ENCODE measurements at places on chromosomes 16 and 17.

DNA sequence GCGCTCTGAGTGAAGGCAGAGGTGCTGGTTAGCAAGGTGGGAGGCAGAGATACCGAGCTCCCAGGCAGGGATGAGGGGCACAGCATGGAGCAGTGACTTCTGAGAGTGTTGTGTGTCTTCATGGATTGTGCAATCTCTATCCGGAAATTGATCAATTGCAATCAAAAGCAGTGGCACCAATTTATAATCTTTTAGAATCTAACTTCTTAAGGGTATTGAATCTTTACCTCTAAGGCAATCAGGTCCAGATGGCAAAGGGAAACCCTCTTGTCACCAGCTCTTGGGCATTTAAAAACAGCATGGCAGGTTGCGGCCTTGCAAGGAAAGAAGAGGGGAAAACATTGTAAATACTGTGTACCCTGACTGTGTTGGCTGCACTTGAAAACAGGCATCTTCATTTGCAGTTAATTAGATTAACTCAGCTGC lies 58.0 kb upstream of the MRTFB start:
- DNase-seq = no peak

DNA sequence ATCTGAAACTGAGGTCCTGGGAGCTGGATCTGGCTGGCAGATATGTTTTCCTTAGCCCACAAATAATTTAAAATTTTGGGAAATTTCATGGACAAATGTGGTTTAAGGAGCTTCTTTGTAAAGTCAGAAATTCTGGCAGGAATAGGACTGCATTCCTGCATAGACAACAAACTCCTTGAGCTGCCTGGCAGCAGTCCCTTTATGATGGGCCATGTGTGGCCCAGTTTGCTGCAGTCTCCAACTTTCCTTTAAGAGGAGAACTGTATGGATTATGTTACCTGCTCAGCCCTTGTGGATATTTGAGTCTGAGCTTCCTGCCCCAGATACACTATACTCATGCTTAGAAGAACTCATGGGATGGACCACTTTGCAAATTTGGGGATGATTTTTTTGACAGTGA lies 48.5 kb upstream of the HS3ST2 start:
- no peak for DNase-seq

- DNase-seq = no peak
Measured at GRCh38 chr16:82082543-82083244, 47.6 kb downstream of the HSD17B2 start.

DNA sequence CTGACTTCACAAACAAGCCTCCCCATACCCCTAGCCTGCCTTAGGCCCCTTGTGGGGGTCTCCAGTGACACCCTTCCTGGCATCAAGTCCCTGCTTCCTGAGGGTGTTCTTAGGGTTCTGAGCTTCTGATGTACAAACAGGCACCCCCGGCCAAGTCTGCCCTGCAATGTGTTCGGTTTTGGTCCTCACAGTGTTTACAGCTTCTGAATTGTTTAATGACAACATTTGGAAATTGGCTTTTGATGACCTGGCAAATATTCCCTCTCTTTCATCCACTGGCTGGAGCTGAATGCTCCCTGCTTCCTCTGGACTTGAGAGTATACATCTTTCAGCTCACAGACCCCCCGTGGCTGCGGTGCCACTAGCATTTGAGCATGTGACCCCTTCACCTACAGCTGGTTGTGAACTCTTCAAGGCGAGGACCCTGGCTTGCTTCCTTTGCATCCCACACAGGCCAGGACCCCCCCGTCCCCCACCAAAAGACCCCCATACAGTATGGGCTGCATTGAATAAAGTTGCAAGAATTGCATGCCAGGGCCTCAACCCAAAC lies 180.8 kb downstream of the KATNIP start:
- no peak for DNase-seq

DNA sequence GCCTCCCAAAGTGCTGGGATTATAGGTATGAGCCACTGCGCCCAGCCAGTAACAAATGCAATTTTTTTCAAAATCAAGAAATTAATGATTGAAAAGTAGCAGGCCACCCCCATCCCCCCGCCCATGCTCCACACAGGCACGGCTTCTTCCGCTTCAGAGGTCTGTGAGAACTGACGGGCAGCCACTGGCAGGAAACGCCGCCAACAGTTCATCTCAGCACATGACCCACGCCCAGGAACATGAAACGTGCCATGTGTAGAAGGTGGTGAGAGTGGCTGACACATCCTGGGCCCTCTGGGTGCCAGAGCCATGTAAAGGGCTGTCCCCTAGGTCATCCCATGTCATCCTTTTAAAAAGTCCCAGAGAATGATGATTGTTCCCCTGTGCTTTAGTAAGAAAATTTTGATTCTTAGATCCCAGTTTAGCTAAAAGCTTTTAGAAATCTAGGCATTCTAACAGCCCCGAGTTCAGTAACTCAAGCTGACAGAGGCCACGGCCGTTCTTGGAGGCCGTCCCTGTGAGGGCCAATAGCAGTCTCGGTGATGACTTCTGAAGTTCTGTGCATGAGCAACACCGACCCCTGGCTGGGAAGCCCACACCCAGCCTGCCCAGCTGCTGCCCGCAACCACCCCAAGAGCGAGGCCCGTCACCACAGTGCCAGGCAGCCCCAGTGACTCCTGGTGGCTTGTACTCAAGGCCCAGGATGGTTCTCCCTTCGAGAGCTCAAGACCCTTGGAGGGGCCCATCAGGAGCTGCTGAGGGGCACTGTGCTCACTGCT lies 52.1 kb downstream of the KLHDC4 start:
- peak; percentile 80 for DNase-seq

DNA sequence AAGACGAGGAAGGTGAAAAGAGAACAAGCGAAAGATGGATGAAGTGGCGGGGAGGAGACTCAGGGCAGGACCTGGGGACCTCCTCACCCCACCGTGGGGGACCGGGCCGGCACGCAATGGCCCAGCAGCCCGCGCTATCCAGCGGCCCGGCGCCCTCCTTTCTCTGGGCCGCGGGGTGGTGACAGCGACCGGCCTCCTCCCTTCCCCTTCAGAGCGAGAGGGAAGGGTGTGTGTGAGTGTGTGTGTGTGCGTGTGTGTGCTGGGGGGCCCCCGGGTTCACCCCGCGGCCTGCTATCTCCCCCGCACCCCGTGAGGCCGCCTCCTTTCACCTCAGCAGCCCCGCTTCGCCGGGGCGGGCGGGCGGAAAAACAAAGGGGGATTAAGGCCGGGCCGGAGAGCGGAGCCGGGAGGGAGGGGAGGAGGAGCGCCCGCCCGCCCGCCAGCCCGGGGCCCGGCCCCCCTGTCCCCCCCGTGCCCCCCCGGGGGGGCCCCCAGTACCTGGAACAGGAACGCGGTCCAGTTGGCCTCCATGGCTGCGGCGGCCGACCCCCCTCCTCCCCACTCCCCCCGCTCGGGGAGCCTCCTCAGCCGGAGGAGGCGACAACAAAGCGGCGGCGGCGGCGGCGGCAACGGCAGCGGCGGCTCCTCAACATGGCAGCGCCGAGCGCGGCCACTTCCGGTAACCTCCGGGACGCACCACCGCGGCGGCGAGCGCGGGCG lies at the start of gene VEZF1:
Gene VEZF1, minus strand, starts transcription at position 674 of the 720 bp plus-strand sequence. Its CDS starts 143 bp downstream, at position 531.
- DNase-seq = peak; percentile 82

DNA sequence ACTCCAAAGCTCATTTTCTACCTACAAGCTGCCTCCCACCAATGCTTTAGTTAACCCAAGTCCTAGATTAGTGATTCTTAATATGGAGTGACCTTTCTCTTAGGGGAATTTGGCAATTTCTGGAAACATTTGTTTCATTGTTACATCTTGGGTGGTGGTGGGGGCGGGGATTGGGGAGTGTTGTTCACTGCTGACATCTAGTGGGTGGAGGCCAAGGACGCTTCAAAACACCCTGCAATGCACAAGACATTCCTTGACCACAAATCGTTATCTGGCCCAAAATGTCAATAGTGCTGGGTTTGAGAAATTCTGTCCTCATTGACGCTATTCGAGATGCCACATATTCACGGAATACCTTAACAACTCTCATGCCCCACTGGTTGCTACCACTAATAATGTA lies 282.9 kb downstream of the RBFOX1 start:
- DNase-seq = no peak

GRCh38 chr16:2912330-2913199 lies 834 bp downstream of the FLYWCH1 start:
- DNase-seq = peak; percentile 54

- DNase-seq = no peak
Measured at GRCh38 chr16:2384426-2384825, 43.9 kb upstream of the ABCA3 start.

Data from activated CD4-positive, alpha-beta memory T cell treated with anti-CD3 and anti-CD28 coated beads, Interleukin-2, amount 10 ng/mL, durations not matched to agents 7 days and 5 days (primary cell).